ENCODE measurements at places on chromosomes 1 and 21.
A peak's percentile ranks its signal among the peaks of the same experiment; 100 is the strongest.

GRCh38 chr1:228148935-228149405 lies 760 bp upstream of the GJC2 start:
- no peak for DNase-seq

- no peak for DNase-seq
These were observed 30.0 kb downstream of the TMPRSS15 start for GRCh38 chr21:18373606-18374005.

DNA sequence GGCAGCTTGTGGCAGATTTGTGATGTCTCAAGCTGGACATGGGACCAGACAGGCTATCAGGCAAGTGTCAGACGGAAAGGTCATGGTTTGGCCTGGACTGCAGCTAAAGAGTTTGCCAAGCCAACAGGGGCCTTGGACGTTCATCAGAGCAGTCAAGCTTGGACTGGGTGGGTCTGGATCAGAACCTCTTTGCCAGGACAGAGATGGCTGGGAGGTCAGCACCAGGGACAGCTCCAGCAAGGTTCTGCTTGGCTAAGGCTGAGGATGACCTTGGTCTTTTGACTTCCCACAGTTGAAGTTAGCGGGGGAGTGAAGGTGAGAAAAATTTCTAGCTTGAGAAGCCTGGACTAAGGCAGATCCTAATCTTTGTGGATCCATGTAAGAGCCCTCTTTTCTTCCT lies 68.1 kb downstream of the GRIK3 start:
- DNase-seq = peak; percentile 23

DNA sequence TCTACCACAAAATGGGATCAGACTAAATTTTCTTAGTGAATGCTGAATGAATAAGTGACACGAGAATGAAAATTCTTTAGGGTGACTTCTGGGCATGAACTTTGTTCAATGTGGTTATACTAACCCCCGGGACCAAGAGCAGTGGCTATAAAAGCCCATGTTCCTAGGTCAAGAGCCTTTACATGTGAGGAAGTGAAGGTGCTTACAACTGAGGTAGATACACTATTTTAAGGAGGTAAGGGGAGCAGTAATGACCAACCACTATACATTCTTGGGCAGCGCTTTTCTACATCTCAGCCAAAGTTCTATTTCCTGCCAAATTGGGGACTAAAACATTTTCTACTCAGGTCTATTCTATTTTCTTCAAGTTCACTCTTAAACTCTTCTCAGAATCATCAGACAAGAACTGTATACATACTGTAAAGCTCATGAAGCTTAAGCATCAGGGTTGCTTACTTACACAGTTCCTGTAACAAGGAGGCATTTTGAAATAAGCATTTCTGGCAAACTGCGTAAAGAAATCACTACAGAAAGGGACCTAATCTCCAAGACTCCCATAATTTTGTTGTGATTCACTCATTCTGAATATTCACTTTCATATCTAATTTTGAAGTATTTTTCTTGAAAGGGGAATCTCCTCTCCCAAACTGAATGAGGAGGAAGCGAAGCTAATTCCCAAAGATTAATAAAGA lies 8.5 kb upstream of the ARHGAP29 start:
- no peak for DNase-seq

DNA sequence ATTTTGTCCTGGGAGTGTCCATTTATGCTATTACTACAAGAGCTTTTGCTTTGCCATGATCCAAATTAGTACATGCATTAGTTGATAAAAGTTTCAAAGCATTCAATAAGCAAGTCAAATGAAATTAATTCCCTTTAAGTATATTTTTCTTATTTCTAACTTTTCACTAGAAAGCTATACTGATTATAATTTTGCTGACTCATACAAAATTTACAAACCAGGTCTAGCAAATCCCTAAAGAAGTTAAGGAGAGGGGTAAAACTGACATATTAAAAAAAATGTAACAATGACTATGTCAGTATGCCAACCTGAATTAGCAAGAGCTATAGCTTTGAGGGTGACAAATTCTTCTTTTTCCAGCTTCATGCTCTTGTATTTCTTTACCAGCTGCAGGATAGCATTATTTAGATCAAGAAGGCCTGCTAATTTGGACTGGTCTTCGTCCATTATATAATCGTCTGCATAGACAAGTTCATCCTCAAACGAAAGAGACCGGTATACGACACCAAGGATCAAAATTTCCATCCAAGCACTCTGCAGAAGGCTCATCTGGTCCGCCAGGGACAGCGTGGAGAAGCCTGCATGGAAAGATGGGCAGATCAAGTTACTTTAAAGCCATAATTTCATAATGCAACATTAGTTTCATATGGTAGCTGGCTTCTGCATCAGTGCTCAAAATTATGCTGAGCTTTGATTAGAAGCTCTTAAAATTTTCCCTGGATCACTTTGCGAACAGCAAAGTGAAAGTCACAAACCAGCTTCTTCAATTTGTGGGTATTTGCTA lies 95.8 kb upstream of the USH2A start:
- no peak for DNase-seq

- DNase-seq = no peak
These were observed 171.1 kb downstream of the DAB1 start for GRCh38 chr1:57252597-57253294.
